ENCODE measurements at places on chromosomes 13 and 19.

DNA sequence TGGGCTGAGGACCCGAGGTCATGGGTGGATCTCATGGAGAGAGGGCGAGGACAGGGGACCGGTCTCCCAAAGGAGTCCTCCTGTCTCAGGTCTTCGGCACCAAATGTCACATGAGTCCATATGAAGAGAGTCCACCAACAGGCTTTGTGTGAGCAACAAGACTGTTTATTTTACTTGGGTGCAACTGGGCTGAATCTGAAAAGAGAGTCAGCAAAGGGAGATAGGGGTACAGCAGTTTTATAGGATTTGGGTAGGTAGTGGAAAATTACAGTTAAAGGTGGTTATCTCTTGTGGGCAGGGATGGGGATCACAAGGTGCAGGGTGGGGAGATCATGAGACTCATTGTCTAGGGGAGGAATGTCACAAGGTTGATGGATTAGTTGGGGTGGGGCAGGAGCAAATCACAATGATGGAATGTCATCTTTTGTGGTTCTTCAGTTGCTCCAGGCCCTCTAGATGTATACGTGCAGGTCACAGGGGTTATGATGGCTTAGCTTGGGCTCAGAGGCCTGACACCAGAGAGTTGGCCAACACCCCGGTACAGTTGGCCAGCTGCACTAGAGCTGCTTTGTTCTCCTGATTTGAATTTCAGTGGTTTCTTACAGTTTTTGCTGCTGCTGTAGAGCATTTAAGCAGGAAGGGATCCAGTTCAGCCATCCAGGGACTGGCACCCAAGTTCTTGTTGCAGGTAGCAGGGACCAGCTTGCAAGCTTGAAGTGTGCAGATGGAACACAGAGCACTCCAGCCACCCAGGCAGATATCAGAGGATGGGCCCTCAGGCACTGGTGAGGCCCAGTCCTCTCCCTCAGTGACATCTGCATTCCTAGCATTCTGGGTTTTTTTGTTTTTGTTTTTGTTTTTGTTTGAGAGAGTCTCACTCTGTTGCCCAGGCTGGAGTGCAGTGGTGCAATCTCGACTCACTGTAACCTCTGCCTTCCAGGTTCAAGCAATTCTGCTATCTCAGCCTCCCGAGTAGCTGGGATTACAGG is 26.4 kb upstream of the IGFL1 start:
- DNase-seq, result peak; percentile 57

- no peak for DNase-seq
These were observed 20.7 kb downstream of the PARP4 start for GRCh38 chr13:24491845-24492244.

DNA sequence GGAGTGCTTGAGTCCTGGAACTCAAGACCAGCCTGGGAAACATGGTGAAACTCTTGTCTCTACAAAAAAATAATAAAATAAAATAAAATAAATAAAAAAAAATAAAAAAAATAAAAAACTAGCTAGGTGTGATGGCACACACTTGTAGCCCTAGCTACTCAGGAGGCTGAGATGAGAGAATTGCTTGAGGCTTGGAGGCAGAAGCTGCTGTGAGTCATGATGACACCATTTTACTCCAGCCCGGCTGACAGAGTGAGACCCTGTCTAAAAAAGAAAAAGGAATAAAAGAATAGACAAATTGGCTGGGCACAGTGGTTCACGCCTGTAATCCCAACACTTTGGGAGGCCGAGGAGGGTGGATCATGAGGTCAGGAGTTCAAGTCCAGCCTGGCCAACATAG is 1168.9 kb downstream of the SLITRK5 start:
- no peak for DNase-seq

DNA sequence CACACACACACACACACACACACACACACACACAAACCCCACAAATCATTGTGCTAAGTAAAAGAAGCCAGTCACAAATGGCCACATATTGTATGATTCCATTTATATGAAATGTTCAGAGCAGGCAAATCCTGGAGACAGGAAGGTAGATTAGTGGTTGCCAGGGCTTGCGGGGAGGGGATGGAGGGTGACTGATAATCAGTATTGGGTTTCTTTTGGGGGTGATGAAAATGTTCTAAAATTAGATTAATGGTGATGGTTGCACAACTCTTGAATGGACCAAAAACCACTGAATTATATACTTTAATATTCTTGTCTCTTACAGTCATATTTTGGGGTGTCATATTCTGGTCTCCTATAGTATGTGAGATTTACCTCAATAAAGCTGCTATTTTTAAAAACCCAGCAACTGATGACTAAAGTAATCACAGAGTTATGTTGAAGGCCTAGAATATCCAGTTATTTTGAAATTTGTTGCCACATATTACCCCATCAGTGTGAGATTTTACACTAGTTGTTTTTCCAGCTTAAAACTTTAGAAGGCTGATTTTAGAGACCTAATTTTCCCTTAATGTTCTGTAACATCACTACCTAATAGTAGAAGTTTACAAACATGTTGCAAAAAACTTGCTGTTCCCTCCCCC is 20.3 kb downstream of the FLT1 start:
- no peak for DNase-seq

DNA sequence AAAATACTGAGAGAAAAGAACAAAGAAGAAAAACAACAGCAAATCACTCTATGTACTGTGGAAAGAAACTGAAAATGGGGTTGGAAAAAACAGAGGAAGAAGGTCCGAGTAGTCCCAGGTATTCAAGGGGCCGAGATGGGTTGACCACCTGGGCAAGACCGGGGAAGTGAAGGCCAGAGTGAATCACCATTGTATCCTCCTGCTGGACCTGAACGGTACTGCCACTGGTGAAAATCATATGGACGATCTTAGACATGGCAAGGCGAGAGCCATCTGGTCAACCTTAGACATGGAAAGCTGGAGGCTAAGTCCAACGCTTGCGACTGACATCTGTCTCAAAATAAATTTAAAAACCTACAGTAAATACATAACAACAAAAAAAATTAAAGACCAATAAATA is 44.4 kb upstream of the ZNF91 start:
- no peak for DNase-seq

DNA sequence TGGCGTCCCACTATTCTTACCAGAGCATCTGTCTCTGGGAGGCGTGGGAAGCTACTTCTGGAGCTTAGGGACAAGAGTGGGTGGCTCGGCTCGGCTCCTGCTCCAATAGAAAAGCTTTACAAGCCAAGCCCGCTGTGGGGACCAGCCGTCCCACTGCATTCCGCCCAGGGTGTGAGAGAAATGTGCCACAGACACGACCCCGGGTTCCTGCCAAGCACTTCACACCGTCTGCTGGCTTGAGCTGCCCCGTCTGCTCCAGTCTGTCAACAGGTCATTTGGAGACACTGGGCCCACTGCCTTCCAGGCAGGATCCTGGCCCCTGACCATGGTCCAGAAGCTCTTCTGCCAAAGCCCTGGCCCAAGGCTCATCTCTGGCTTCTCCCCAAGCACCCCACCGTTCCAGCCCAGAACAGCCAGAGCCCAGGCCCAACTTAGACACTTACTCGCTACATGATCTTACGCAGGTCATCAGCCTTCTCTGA is 6.5 kb upstream of the FKRP start:
- no peak for DNase-seq

- DNase-seq, result no peak
These were observed 30.2 kb downstream of the ZFR2 start for GRCh38 chr19:3838661-3839060.

All from MV-4-11 (cell line).